T-cell (primary cell): ENCODE measurements at places on chromosomes 6 and 20. TPM values are rescaled to one million over a fixed set of nuclear protein-coding genes. Genes with fewer than 3 reads are reported as not detected.

TMEM244 gene
- total RNA-seq: 1.2 TPM

DNA sequence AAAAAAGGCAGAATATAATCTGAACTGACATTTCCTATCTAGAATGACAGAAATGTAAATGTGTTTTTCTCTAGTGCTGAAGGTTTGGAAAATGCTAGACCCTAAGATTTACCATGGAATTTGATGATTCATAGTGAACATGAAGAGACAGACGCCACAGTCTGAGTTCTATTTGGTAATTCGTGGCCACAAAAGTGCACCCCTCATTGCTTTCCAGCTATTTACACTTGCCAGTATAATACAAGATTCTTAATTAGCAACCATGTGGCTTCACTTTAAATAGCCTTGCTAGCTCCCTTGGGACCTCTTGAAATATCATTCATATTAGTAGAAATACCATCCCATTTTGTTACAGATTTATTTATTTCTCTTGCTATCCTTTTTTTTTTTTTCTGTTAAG lies 636.8 kb downstream of the PRKN start:
- DNase-seq: no peak

DNA sequence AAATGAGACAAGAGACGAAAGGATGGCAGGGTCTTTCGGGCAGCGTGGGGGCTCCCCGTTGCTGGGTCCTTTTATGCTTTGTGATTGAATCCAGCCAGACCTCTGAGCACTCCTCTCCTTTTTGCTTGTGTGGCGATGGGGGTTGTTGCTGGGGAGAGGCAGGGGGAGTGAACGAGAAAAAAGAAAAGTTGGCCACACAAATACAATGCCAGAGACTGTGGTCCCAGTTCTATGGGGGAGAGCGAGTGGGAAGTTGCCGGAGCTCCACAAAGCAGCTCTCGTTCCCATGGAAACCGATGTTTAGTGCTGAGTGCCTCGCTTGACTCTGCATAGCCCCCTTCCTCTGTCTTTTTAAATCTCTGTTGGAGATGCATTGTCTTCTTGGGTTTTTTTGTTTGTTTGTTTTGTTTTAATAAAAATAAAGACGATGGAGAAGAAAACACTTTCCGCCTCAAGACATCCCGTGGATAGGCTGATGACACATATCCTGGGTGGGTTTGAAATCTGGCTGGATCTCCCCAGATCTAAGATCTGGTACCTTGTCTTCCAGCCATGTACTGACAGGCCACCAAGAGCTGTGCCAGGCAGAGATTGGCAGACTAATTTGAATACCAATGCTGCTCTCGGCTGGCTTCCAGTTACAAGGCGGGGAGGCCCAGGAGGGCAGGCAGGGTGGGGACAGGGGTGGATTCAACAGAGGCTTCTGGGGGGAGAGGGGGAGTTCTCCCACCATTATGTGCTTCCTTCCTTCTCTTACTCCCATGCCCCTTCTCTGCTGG lies 529.3 kb downstream of the QKI start:
- no peak for DNase-seq

- no peak for DNase-seq
Observed at GRCh38 chr6:108163267-108163643, 2.6 kb upstream of the NR2E1 start.

GSTA2 gene
- total RNA-seq: not detected

DNA sequence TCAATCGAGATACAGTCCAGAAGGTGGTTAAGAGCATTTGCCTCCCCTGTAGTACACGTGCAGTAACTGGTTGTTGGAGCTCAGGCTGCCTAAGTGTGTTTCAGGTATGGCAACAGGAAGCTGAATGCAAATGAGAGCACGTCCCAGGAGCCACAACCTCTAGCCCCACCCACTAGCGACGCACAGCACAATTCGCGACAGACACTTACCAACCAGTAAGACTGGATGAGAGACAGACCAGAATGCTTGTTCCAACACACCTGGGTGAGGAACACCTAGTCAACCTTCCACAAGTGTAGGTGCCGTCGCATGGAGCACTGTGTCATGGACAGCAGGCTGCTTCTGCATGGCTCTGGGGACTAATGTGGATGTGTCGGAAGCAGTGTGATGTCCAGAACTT lies 7.2 kb upstream of the SERPINB1 start:
- DNase-seq: peak; percentile 62

DNA sequence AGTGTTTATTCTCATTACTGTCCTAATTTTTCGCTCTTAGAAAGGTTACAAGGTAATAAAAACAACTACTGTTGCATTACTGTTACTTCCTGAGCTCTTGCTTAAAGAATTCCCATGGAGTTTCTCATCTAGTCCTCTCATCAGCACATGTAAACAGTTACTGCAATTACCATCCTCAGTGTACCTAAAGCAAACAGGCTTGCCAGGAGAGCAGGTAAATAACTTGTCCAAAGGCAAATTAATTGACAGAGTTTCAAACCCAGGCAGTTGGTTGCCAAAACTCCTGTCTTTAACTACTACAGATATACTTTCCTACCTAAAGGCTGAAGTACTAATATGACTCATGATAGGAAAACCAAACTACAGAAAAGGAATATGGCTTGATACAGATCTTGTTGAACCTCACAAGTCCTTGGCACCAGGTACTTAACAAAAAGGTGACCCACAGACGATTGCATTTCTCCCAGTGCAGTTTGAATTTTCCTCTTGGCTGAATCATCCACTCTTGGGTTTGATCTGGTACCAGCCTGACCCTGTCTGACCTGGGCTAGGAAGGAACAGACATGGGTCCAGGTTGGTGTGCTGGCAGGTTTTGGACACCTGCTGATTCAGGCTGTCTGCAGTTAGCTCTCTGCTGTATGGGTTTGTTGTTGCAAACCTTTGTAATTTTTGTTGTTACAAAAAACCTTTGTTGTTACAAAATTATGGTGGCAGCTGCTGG lies 153.0 kb downstream of the CFAP61 start:
- DNase-seq: no peak

DNA sequence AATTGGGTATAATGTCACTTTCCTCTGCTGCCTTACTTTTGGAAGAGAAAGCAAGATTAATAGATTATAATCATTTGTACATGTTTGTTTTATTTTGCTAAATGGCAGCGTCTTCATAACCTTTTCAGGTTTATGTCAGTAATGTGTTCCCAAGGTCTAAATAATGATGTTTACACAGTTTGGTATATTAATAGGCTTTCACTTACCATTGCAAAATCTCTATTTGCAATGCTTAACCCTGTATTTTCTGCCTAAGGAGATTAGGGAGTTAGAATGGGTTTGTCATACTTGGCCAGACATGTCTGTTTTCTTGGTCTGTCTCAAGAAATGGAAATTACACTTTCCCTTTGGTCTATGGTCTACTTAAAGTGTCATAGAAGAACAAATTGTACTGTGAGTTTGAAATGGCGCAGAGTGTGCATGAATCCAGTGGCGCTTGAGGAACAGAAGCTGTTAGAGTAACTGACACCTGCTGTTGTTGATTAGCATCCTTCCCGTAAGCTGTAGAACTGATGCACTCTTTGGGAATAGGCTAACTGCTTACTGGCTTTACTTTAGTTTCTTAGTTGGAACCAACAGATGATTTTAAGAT lies 261.1 kb downstream of the SAMD5 start:
- no peak for DNase-seq

PAX1 gene
- not detected for total RNA-seq

COL20A1 gene
- 0.16 TPM for total RNA-seq

- no peak for DNase-seq
Observed at GRCh38 chr6:41464481-41464880, 81.7 kb upstream of the FOXP4 start.

- DNase-seq: no peak
Observed at GRCh38 chr6:36780442-36781177, 58.6 kb downstream of the CPNE5 start.

GRCh38 chr20:7371518-7372163 lies 568.6 kb downstream of the HAO1 start:
- DNase-seq: no peak

GRCh38 chr6:157323966-157324300 lies 614 bp upstream of the TMEM242 start:
- no peak for DNase-seq

BTNL2 gene
- not detected for total RNA-seq

CEP85L gene
- total RNA-seq: 49.7 TPM

DNA sequence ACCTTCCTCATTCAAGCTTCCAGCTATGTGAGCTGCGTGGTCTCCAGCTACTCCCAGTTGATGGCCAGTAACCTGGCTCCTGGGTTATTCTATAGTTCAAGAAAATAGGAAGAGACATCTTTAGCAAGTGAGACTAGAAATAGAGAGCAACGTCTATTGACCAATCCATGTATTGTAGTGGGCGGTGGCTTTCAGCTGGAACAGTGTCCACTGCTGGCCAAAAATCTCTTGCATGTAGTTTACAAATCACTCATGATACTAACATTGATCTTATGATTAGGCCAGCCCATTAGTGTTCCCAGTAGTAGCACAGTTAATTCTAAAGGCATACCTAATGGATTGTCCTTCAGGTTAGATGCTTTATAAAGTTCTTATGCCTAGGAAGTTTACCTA lies 58.9 kb upstream of the SCP2D1 start:
- no peak for DNase-seq

TFEB gene
- total RNA-seq: 19.5 TPM

GRCh38 chr6:89242574-89243330 lies 25.6 kb upstream of the GABRR1 start:
- no peak for DNase-seq

BHLHE23 gene
- total RNA-seq: not detected

SLC22A2 gene
- not detected for total RNA-seq

DNA sequence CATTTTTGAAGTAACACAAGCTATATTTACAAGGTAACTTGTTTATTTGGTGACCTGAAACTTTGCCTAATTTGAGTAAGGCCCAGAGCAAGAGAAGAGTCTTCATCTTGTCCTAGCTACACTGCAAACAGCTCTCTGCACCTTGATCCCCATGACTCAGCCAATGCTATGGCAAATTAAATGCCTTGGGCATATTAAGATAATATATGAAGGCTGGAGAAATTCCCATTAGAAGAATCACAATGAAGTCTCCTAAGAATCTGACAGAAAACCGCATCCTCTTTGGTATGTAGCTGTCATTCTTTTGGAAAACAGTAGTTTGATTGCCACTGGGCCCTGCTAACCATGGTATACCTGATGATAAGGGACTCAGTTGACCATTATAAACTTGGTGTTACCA lies 204.5 kb downstream of the UBE3D start:
- DNase-seq: no peak

DNA sequence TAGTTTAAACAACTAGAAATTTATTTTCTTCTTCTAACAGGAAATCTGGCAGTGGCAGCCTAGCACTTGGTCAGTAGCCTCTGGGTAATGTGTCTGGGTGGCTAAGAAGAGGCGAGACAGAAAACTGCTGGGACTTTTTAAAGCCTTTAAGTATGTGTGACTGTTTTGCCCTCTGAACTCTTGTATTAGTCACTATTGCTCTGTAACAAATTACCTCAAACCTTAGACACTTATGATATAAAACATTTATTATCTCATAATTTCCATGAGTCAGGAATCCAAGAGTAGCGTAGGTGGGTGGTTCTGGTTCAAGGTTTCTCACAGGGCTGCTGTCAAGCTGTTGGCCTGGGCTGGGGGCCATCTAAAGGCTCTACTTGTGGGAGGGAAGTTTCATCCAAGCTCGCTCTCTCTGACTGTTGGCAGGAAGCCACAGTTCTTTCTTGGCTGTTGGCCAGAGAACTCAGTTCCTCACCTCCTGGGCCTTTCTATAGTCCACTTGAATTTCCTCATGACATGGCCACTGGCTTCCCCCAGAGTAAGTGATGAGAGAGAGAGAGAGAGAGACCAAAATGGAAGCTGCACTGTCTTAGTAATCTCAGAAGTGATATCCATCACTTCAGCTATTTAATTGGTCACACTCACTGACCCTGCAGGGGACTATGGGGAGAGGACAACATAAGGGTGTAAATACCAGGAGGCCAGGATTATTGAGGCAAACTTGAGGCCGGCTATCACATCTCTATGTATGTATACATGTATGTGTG lies 17.4 kb upstream of the TBC1D22B start:
- peak; percentile 44 for DNase-seq

RHAG gene
- 0.66 TPM for total RNA-seq

- no peak for DNase-seq
Observed at GRCh38 chr20:30499123-30499522, 758.3 kb upstream of the DEFB115 start.

GRCh38 chr20:2168946-2169345 lies 67.3 kb downstream of the STK35 start:
- no peak for DNase-seq

DNA sequence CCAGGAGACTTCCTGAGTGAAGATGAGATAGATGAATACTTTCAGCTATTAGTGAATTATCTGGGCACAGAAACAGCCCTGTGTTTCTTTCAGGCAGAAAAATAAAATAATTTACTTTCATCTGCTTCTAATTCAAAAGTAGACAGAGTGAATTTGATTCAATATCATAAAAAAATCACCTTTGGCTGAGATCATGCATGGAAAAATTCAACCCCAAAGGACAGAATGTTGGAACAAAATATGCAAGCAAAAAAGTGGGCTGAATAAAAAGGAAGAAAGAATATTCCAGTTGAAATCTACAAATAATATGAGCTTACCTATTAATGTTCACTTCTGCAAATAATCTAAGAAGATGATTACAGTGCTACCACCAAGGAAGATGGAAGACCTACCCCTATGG lies 546.9 kb downstream of the TFAP2B start:
- DNase-seq: no peak

DNA sequence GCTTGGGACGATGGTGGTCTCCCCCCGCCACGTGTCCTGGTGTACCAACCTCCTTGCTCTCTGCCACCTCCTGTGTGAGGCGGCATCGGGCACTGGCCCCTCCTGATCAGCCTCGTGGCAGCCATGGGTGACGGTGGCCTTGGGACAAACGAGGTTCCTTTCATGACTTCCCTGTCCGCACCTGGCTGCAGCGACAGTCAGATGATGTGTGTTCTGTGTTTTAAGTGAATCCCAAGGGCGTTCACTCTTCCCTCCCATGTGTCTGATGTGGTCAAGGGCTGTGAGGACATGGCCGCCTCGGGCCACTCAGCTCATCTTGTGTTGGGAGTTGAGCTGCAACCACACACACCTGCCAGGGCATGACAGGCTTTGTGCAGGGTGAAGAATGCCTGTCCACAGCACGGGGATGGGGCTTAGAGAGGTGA lies 30.4 kb upstream of the PCMTD2 start:
- DNase-seq: no peak

DNA sequence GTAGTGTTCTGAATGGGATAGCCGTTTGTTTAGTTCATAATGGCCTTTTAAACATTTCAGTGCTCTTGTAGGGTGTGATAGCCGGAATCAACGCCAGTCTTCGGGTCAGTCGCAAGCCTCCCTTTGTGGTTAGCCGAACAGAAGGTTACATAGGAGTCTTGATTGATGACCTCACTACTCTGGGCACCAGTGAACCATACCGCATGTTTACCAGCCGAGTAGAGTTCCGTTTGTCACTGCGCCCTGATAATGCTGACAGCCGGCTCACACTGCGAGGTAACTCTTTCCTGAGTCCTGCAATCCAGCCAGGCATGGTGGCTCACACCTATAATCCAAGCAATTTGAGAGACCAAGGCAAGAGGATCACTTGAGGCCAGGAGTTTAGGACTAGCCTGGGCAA lies 20.4 kb downstream of the MTO1 start:
- no peak for DNase-seq

- DNase-seq: peak; percentile 33
Observed at GRCh38 chr6:11236076-11236750, 3.7 kb upstream of the NEDD9 start.
